ENCODE measurements at places on chromosomes 6 and 20.

DNA sequence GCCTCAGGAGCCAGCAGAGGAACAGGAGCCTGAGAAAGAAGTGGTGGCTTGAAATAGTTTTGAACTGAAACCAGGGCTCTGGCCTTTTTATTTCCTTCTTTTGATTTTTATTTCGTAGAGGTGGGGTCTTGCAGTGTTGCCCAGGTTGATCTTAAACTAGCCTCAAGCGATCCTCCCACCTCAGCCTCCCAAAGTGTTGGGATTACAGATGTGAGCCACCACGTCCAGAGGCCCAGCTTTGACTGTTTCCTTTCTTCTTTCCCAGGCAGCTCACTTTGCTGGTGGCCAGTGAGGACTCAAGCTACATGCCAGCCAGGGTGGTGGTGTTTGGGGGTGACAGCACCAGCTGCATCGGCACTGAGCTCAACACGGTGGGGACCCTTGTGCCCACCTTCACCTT is 20.5 kb downstream of the CUL9 start:
- DNase-seq, result no peak

DNA sequence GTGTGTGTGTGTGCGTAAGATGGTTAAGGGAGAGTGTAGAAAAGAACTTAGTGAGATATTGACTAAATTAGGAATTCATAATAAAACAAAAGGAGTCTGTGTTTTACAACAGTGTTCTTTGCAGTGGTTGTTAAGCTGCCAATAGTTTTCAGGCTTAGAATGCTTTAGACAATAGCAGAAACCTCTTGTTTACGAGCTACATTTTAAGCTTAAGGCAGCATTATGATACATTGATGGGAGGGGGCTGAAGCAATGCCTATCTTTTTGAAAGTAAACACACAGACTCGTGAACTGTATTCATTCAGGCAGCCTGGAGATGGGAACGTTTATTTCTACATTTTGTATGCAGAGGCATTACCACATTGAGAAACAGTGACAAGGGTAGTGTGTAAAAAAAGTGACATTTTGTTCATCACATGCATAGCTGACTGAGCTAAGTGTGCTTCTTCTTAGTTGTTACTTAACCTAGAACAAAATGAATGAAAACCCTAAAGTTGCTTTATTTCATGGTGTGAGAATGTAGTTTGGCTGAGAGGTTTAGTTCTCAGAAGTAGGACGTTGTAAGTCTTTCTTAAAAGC is 21.2 kb downstream of the CLVS2 start:
- DNase-seq, result no peak

DNA sequence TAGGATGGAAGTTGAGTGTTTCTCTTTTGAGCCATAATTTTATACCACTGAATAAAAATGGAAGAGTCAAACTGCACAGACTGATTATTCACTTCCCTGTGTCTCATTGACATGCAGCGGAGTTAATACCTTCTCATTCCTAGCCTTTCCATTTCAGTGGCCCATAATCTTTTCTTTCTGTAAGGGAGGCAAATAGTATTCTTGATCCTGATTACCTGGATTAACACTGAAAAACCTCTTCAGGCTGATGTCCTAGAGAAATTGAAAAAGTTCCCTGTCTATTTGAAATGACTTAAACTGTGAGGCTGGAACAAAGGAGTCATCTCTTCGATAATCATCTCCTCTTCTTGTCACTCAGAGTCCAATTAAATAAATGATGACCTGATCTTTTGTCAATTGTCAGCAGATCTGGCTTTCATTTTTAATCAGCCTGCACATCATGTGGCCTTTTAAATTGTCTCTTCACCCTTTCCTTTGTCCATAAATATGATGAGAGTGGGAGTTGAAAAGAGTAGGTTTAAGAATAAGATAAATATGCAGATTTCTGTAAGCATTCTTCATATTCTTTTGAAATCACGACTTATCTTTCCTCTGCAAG is 713.0 kb downstream of the EPM2A start:
- DNase-seq, result no peak

DNA sequence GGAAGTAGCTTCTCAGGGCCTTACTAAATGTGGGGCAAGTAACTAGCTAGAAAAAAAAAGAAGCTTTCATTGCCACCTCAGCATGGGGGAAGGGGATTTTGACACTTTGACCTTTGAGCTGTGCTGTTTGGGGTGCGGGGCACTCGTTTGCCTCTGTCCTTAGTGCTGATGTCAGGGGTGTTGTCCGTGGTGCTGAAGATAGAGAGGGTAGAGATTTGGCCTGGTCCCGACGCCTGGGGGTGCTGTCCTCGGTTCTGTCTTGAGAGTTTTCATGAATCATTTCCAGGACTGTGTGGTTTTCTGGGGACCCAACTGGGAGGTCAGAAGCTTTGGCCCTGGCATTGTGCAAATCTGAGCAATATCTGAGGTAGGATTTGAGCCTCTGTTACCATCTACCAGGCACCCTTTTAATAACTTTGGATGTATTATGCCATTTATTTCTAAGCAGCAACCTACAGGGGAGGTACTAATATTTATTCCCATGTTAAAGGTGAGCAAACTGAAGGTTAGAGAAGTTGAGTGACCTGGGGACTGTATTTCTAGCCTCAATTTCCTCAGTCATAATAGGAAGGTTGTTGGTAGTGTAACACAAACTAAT is 78.0 kb downstream of the DLGAP4 start:
- DNase-seq, result no peak

DNA sequence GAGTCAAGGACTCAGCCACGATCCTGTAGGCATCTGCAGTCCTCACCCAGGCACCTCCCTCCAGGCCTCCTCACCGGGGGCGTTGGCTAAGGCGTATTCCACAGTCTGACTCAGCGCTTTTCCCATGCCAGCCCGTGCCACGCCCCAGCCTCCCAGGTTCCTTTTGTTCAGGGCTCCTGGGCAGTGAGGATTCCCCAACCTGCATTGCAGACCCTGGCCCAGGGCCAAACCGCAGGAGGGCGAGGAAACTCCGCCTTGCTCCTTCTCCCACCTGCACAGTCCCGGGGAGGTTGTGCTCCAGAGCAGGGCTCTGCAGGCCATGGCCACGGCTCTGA is 202.8 kb upstream of the CST7 start:
- no peak for DNase-seq

- no peak for DNase-seq
These were observed 21.0 kb upstream of the PNISR start for GRCh38 chr6:99446076-99446475.

DNA sequence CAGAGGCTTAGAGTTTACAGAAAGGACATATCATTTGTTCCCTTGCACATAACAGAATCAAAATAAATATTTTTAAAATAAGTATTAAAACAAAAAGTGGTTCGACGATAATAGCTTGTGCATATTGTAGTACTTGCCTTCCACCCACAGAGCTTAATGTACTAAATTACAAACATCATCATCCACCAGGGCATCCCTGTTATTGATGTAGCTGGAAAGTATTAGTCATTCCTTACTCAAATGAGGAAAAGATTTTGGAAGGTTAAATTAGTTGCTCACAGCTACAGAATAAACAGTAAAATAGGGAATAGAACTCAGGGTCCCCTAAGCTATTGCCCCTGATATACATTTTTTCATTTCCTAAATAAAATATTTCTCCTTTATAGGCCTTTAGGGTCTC is 150.3 kb downstream of the PTPRK start:
- DNase-seq, result no peak

GRCh38 chr6:111382476-111383294 is 100.3 kb downstream of the REV3L start:
- no peak for DNase-seq

DNA sequence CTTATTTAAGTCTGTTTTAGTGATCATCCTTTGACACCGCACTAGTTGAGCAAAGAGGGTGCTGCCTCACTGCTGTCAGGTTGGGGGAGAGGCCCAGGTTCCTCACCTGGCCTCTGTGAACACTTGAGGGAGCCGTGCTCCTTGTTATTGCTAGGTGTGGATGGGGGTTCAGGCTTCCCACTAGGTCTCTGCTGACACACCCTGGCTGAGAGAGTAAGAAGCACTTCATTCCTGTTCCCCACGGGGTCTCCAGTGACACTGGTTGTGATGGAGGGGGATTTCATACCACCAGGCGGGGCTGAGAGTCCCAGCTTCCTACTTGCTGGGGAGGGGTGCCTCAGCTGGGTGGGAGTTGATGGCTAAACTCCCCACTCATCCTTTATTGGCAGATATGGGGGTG is 11.1 kb upstream of the NOTCH4 start:
- peak; percentile 38 for DNase-seq
